ENCODE measurements at places on chromosomes 1 and 21.
A peak's percentile ranks its signal among the peaks of the same experiment; 100 is the strongest.

- DNase-seq: peak; percentile 63
These were observed 17.1 kb upstream of the CCDC190 start for GRCh38 chr1:162878000-162878596.

DNA sequence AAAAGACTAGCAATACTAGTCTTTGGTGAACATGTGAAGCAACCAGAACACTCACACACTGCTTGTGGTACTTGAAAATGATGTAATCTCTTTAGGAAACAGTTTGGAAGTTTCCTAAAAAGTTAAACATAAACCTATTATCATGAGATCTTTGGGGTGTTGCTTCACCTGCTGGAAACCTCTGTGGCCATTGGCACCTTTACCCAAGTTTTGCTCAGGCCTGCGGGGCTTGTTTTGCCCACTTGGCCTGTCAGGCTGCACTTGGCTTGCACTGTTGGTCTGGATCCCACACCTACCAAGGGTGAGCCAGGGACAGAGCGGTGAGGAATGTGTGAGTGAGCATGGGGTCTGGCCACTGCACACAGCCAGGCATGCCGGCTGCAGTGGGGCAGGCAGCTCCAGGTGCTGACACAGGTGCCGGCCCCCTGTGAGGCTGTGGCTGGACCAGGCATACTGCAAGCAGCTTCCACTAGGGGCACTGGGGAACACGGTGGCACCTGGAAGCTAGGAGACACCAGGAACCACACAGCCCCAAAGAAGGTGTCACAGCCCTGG lies 14.4 kb upstream of the FNBP1L start:
- no peak for DNase-seq

DNA sequence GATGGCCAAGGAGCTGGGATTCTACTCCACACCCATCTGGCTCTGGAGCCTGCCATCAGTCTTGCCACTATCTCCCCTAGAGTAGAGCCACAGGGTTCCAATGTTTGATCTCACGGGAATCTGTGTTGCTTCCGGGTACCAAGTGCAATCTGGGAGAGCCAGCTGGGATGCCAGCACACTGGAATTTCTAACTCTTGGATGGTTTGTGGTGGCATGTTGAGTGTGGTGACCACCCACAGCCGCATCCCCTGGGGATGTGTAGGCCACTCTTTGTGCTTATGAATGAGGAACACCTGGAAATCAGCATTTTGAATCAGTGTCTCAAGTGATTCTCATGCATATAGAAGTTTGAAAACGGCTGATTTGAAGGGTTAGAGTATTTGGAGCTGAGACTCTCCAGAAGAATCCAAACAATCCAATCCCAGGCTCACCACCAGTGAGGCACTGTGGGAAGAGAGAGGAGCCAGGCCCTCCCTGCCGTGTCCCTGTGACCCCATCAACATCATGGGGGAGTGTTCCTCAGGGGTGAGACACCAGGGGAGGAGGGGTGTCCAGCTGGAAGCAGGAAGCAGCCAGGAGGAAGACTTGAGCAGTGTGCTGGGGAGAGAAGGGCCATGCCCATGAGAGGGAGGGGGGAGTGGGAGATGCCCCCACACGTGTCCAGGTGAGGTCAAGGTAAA lies 13.4 kb downstream of the FBLIM1 start:
- no peak for DNase-seq

GRCh38 chr1:72366466-72366865 lies 84.1 kb upstream of the NEGR1 start:
- no peak for DNase-seq

- DNase-seq: no peak
These were observed 5.5 kb upstream of the OLFML2B start for GRCh38 chr1:162029157-162029556.

GRCh38 chr1:230174471-230175162 lies 107.6 kb downstream of the GALNT2 start:
- DNase-seq: no peak

DNA sequence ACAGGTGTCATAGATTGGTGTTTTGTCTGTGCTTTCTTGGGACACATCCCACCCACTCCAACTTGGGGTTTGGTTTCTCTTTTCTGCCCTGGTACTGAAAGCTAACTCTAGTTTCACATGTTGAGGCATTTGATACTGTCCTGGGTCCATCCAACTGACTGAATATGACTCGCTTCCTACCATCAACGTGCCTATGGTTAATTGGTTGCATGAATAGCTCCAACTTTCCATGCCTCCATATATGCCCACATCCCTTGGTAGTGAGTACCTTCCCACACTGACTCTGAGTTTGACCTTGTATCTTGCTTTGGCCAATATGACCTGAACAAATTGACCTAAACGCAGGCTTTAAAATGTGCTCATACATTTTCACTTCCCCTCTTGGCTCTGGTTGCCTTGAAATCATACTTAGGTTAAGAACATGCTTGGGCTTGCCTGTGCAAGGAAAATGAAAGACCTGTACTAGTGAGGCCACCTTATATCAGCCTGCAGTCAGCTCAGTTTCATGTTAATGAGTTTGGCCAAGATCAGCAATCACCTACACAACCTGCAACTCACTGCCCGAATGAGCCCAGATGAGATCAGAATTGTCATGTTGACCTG lies 81.0 kb upstream of the KCNK2 start:
- no peak for DNase-seq

- no peak for DNase-seq
These were observed 72.2 kb upstream of the SELENON start for GRCh38 chr1:25727635-25728286.

- no peak for DNase-seq
These were observed 72.8 kb downstream of the PLEKHA6 start for GRCh38 chr1:204286831-204287421.

- DNase-seq: no peak
These were observed 124.0 kb upstream of the SLC45A1 start for GRCh38 chr1:8193840-8194406.

Data from left kidney (tissue), 8 donors.